H1 (cell line): ENCODE measurements at places on chromosomes 6 and 20.

- no peak for DNase-seq
These were observed 487.0 kb upstream of the PTCHD4 start for GRCh38 chr6:48597951-48598350.

DNA sequence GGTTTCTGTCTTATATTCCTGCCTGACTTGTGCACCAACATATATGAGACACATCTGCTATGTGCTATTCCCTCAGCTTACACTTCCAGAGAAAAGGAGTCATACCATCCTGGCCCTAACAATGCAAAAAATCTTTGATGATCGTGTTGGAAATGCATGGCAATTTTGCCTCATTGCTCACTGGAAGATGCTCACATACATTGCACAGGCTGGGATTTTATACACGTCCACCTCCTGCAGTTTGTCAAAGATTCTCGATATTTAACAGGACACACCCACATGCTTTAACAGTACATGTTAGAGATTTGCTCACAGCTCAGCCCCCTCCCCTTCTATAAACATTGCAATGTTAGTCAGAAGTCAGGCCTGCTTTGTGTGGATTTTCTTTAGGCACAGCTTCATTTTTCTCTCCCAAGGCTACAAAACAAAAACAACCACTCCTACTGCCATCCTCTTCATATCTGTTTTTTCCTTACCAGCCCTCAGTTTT is 66.1 kb downstream of the ADGB start:
- DNase-seq: no peak

DNA sequence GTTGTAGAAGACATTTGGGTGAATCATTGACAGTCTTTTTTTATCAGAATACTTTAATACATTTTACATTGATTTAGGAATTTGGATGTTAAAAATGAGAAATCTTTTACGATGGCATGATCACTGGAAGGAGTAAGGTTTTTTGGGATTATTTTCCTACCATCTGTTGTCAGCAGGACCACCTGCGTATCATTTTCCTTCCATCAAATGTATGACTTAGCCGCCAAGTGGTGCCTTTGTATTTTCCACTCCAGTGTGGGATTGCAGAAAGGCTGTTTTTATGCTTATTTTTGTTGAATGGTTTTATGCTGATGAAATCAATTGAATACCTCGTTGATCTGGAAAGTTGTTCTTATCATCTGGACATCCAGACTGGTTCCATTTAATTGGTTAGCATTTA is 35.8 kb downstream of the AKAP12 start:
- no peak for DNase-seq

DNA sequence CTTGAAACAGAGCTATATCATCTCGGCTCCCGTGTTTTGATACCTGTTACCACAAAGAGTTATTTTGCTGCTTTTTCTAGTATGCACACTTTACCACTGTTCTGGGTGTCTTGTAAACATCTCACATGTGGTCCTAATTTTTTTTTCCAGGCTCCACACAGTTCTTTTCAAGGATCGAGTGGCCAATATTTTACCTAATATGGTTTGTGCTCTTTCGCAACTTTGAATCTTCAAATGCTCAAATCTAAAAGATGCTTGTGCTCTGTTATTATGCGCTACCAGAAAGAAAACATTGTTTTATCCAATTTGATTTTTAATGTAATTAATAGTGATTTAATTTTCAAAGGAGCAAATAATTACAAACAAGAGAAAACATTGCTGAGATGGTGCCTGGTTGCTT is 10.7 kb downstream of the ENPP5 start:
- no peak for DNase-seq

- peak; percentile 50 for DNase-seq
These were observed at the start of gene GRM4 for GRCh38 chr6:34146021-34146782. TSS of gene GRM4 (minus strand) at chr6:34146087. CDS start at chr6:34133496, 12,591 bp downstream.

DNA sequence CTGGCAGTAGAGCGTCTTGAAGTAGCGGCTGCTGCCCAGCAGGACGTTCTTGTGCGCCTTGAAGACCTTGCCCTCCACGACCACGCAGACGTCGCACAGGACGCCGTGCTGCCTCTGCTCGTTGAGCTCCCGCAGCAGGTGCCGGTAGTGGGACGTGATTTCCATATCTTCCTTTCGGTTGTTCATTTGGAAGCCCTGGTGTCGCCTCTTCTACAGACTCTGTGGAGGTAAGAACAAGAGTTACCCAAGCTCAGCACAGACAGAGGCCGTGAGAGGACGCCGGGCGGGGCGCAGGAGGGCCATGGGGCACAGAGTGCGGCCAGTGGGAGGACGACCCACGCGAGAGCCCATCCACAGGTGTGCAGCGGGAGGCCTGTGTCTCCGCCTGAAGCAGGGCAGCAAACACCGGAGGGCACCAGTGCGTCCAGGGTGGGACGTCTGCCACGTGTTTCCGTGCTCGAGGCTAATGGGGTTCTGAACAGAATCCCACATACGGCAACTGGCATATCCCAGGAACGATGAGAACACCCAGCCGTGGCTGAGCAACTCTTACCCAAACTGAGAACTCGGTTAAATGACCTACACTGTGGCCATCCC is 40.4 kb downstream of the ZBTB46 start:
- DNase-seq: no peak

GRCh38 chr20:11355345-11355744 is 562.3 kb upstream of the BTBD3 start:
- DNase-seq: no peak

GRCh38 chr6:152078804-152079203 is 271.3 kb downstream of the ESR1 start:
- peak; percentile 27 for DNase-seq

DNA sequence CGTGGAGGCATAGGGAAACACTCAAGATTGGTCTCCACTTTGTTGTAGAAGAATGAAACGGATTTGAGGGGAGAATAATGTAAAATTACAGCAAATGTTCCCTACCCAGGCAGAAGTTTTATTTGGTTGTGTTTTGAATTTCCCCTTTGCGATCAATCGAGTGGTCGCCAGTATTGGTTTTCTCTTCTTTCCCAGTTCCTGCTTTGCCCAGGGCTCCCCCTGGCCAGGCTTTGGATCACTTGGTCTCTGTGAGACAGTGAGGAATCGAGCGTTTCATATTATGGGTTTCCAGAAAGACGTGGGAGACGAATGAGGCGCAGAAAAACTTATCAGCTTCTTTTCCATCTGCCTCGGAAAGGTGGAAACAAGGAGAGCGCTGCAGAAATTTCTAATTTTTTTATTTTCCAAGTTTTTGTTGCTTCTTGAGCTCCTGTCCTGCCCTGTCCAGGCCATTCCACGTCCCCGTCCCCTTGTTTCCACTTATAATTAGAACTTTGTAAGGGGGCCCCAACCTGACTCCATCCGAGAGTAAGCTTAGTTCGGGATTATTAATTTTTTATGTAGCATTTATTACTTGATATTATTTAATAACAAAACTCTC is 7.5 kb upstream of the TBX18 start:
- DNase-seq: no peak

DNA sequence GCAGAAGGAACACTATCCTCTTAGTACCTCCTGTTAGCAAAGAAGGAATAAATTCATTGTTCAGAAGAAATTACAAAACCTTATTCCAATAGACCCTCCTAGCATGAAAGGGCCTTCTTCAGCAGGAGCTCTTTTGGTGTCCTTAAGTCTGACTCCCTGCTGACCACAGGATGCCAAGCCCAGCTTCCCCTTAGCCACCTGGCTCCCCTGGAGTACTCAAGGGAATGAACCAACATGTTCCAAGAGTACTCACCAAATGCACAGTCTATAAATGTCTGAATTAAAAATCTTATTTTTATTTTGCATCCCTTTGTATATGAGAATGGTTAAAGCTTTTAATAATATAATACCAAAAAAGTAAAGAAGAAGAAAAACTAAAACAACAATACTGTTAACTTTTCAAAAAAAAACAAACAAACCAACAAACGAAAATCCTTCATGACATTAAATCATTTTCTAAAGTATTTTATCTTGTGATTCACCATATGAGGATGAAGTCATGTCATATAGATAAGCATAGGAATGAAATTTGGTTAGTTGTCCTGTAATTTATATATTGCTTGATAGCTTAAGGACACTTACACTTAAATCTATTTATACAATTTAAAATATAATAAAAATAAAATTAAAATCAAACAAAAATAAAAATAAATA is 1355.1 kb downstream of the HACE1 start:
- DNase-seq: no peak

DNA sequence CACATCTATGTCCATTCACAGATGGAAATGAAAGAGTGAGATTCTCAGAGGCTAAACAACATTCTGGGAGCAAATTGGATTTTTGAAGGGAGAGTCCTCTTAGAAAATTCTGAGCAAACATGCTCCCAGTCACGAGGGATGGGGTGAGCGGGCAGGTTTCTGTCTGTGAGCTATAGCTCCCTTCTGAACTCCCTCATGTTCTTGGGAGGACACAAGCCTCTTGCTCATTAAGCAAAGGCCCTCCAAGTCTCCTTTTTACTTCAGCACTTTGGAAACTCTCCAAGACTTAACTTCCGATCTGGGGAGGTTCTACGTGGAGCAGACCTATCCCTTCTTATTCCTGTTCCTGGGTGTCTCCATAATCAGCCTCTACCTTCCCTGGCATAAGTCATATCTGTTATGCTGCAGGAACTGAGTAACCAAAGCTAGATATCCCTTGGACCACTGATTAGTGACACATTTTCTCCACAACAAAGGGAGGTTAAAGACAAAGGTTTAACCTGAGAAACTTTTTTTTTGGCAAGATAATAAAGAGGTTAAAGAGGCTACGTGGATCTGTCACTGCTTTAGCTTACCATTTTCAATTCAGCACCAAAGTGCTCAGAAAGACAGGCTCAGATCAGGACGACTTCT is 33.0 kb upstream of the SMIM29 start:
- DNase-seq: no peak

DNA sequence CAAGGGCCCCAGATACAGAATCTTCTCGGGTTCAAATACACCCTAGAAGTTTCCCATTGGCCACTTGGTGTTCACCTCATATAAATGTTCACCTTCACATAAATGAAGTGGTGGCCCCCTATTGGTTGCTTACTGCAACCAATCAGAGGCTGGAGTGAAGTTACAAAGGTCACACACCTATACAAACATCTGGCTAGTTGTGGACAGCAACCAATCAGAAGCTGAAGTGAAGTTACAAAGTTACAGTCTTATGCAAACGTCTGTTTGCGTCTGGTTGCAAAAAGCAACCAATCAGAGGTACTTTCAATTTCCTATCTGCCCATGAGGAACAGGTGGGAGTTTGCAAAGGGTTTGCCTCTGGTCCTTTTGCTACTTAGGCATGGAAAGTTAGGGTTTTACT is 206.5 kb upstream of the BMP2 start:
- no peak for DNase-seq

DNA sequence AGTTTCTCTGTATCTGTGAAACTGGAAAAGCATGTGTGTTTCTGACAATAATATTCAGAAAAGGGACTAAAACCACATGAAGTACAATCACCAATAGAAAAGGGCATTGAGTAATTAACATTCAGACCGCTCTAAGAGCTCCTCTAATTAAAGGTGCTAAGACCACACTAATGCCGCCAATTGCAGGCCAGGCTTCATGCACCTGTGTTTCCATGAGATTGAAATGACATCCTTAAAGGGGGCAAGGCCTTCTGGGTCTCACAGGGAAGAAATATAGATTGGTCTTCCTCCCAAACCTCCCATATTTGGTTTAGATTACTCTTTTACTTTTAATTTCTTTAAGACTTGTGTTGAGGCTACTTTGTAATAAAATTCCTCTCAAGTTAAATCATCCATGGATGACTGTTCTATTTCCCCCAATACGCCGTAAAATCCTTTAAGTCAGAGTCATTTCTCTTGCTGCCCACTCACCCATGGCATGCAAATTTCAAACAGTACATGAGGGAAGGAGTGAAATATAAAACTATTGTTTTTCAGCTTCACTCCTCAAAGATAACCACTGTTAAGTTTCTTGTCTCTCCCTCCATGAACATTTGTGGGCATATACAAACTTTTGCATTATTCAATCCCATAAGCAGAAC is 110.6 kb downstream of the UBE3D start:
- no peak for DNase-seq

DNA sequence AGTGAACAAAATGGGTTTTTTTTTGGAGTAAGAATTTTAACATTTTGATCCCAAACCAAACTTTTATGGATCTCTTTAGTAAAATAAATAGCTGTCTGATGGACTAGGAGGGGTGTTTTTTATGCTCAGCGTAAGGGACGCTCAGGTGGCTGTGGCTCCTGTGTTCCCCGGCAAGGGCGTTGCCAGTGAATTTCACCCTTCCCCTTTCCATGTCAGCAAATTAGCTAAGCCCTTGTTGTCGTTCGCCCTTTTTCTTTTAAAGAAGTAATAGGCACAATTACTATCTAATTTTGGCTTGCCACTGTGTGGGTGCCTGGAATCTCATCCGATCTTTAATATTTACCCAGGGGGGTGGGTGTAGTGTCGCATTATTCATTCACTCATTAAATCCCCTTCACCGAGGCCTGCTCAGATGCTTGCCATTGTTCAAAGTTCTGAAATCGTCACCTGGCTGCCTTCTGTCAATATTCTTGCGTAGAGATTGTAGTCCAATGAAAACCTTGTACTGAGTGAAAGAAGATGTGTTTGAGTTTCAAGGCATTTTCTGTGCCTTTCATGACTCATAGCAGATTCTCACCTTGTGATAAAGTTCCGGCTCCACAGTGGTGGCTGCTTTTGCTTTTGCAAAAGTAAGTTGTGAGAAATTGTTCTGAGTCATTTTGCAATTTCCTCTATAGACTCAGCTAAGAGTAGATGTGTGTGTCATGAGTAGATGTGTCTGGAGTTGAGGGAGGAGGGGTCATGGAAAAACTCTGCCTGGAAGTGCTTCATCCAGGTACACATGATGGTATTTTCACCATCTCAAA is 40.0 kb upstream of the CLDN20 start:
- DNase-seq: no peak

DNA sequence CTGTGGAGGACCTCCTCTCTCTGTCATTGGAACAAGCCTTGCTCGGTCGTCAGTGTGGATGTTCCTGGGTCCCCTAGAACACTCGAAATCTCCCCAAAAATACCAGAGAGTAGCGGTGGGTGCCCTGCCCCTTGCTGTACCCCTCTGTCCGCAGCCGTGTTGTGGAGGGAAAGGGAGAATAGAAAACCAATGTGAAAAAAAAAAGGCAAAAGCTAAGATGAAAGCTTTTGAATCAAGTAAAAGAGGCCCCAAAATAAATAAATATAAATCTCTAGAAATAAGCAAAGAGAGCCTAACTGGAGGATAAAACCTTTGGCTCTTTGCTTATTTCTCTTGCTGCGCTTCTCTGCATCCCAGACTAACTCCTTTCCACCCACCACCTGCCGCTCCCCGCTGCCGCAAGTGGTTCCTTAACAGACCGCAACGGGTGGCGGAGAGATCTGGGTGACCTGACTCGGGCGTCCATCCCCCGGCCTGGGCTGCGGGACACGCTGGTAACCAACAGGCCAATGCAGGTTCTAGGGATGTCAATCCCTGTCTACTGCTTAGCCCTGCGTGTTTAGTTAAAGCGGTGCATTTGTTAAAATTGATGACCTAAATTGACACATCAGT is 110.0 kb downstream of the GPX5 start:
- no peak for DNase-seq

GRCh38 chr6:35139924-35140638 is 1.1 kb downstream of the TCP11 start:
- DNase-seq: no peak

GRCh38 chr20:9025643-9026042 is 43.2 kb upstream of the PLCB4 start:
- no peak for DNase-seq
